ENCODE measurements at places on chromosomes 7 and 10. TPM values are rescaled to one million over a fixed set of nuclear protein-coding genes. Genes with fewer than 3 reads are reported as not detected.

GRCh38 chr10:89615824-89616223 is 29.2 kb downstream of the PANK1 start:
- DNase-seq: no peak

GRCh38 chr10:12644380-12645144 is 295.2 kb downstream of the CAMK1D start:
- DNase-seq: no peak

The PRSS37 gene
- total RNA-seq: 0.47 TPM

DNA sequence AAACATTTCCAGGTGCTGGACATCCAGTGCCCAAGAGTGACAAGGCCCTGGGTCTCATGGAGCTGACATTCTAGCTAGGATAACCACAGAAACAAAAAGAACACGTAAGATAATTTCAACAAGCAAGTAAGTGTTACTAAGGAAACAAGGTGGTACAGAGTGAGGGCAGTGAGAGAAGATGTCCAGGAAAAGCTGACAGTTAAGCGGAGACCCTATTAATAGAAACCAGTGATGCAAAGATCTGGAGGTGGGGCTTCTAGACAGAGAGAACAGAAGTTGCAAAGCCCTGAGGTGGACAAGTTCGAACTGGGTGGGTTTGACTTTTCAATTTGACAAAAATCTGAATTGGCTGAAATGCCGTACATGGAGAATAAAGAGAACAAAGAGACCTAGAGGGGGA is 96.3 kb downstream of the TRIL start:
- DNase-seq: no peak

GRCh38 chr10:46073564-46073963 is 27.5 kb upstream of the MSMB start:
- no peak for DNase-seq

Data from thymus (tissue), 14 donors.